ENCODE measurements at places on chromosomes 16 and 17.

DNA sequence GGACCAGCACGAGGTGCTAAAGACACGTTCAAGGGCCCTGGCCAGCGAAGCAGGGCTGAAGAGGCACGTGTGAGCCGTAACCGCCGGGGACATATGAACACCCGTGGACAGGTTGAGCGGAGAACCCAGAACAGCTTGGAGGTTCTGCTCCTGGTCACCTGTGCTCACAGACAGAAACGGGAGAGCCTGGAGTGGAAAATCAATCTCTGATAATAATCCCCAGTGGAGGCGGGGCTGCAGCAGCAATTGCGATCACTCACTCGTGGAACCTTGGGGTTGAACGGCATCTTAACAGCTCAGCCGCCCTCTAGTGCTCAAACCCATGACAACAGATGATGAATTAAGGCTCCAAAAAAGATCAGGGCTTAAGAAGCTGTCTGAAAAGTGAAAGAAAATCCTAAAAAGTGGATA is 25.6 kb downstream of the WIPI1 start:
- DNase-seq = peak; percentile 65

GRCh38 chr16:84891149-84891795 is 71.5 kb downstream of the CRISPLD2 start:
- DNase-seq = no peak

DNA sequence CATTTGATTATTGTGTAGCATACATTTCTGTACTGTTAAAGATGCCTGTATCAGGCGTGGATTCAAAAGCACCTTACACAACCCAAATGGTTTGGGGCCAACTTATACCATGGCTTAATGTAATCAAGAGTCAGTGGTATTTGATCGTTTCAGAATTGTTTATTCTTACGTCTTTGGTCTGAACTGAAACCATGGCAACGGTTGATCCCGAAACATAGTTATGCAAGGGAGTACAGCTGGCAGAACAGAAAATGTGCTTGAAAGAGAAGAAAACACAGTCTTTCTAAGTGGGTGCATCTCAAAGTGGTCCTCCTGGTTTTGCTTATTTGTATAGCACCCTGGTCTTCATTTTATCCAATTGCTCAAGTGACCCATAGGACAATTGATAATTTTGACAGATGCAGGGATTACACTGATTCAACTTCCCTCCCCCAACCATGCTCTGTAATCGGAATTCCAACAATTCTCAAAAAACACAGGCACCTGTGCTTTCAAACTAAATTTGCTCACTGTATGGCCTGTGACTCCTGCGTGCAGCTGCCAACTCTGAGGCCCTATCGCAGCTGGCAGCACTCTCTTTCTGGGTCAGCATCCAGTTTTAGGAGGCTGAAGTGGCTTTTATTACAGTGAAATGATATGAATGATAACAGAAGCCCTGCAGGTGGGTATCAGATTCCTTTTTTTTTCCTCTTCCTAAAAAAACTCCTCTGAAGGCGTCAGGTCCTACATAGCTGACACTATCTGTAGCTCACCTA is 77.0 kb upstream of the AXIN2 start:
- DNase-seq = no peak

- DNase-seq = no peak
Measured at GRCh38 chr16:57310801-57311200, 26.3 kb upstream of the PLLP start.

DNA sequence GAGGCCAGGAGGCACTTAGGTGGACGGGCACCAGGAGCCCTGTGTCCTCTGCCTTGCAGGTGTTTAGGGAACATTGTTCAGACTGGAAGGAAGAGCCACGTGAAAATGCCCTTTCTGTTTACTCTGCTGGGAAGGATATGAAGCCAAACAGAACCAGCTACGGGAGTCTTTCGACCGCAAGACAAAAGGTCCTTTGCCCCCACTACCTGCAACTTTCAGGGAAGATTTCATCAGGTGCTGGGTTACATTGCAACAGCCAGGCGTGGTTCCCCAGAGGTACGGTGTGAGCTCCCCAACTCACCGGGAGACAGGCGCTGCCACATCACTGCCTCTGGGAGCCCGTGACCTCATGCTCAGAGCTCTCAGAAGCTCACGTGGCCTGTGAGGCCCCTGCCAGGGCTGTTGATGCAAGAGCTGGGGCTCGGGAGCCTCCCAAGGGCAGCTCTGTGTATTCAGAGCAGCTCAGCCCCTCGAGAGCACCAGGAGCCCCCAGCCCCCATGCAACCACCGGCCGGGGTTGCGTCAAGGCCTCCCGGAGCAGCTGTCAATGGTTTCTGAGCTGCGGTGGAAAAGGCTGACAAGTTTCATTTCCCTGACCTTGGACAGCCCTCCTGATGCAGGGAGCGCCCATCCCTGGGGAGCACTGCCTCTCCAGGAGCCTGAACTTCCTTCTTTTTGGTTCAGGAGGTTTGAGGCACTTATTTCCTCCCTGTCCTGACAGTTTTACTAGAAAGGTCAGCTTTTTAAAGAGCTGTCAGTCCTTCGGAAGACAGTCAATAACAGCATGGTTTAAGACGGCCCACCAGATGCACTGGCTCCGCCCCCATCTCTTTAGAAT is 42.1 kb downstream of the TBC1D16 start:
- DNase-seq = no peak

GRCh38 chr16:77171745-77172635 is 19.0 kb upstream of the MON1B start:
- no peak for DNase-seq

DNA sequence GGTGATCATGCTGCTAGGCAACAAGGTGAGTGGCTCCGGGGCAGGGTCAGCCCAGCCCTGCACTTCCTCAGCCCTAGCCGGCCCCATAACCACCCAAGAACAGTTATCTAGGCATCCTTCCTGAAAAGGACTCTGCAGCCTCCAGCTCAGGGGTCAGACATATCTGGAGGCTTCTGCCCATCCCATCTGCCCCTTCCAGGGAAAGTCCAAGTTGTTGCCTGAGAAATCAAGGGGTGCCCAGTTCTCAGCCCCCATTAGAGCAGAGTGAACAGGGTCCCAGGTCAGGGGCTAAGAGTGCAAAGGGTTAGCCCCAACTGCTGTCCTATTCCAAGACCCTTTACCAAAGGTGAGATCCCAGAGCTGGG is 4.1 kb upstream of the NHERF1 start:
- no peak for DNase-seq

- DNase-seq = no peak
Measured at GRCh38 chr16:21300309-21301167, 22.4 kb upstream of the CRYM start.

GRCh38 chr17:9401434-9401833 is 174.2 kb downstream of the STX8 start:
- DNase-seq = no peak

- no peak for DNase-seq
Measured at GRCh38 chr16:1293921-1294656, 15.3 kb upstream of the UBE2I start.

GRCh38 chr16:47426806-47427205 is 34.1 kb downstream of the ITFG1 start:
- no peak for DNase-seq

- no peak for DNase-seq
Measured at GRCh38 chr16:56197192-56197992, 6.1 kb downstream of the GNAO1 start.

- DNase-seq = no peak
Measured at GRCh38 chr17:13152501-13152900, 134.7 kb upstream of the ELAC2 start.

DNA sequence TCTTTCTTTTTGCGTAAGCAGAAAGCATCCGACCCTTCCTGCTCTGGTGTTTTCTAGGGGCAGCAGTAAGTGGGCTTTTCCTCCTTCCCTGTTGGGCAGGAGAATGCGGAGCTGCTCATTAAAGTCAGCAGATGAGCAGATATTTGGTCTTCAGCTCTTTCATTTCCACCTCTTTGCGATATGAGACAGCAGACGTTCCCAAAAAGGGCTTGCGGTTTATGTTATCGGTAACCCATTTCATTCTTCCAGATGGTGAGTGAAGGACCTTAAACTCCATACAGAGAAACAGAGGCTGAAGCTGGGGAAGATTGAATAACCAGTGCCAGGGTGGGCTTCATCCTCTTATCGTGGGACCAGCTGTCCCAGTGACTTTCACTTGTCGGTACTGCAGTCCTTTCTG is 40.7 kb downstream of the KSR1 start:
- no peak for DNase-seq

DNA sequence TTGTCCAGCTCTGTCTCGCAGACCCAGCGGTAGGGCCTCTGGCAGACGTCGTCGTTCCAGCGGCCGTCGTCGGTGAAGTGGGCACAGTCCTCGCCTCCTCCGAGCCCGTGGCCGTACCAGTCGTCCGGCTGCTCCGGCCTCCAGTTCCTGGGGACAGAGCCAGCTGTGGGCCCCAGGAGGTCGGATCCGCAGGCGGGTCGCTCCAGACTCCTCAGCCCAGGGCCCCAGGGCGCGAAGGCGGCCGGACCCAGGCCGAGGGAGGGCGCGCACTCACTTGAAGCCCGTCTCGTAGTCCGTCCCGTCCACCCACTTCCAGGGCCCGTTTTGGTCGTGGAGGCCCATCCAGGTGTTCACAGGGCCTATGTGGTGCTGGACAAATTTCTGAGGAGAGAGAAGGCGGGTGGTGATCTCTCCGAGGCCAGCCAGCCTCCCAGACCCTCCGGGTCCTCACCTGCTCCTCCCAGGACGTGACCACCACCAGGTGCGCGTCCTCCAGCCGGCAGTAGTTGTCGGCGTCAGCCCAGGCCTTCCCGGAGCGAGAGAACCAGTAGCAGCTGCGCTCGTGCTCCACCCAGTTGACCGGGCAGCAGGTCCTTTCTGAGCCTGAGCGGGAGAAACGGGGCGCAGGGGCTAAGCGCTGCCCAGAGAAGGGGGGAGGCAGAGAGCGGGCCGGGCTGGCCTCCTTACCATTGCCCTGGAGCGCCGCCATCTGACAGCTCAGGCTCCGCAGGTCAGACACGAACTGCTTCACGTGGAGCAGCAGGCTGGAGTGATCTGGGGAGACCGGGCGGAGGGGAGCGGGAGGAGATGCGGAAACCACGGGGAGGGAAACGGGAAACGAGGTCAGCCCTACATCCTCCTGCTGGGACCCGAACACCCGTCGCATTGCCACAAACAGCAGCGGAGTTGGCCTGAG is 5.2 kb downstream of the ASGR1 start:
- peak; percentile 64 for DNase-seq

GRCh38 chr16:87860553-87861299 is 8.6 kb downstream of the SLC7A5 start:
- DNase-seq = no peak

DNA sequence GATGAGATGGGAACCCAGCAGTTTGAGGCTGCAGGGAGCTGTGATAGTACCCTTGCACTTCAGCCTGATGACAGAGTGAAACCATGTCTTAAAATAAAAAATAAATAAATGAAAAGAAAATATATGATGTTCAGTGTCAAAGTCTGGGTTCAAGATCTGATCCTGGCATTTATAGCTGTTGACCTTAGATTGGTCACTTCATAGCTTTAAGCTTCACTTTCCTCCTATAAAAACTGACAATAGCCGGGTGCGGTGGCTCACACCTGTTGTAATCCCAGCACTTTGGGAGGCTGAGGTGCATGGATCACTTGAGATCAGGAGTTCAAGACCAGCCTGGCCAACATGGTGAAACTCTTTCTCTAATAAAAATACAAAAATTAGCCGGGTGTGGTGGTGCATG is 5.2 kb upstream of the ZNF821 start:
- DNase-seq = no peak

DNA sequence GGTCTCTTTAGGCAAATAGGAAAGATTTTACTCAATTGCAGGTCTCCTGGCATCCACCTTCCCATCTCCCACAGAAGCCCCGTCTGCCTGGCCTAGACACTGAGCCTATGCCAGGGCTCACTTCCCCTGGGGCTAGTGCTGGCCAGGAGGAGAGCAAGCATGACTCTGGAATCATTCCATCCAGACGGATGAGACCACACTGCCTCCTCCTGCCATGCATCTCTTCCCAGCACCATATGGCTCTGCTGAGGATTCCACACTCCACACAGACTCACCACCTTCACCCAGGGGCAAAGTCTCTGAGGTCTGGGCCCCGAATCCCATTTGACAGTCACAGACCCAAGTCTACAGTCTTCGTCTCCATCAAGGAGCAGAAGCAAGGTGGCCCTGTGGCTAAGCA is 346.5 kb downstream of the C16orf95 start:
- no peak for DNase-seq

DNA sequence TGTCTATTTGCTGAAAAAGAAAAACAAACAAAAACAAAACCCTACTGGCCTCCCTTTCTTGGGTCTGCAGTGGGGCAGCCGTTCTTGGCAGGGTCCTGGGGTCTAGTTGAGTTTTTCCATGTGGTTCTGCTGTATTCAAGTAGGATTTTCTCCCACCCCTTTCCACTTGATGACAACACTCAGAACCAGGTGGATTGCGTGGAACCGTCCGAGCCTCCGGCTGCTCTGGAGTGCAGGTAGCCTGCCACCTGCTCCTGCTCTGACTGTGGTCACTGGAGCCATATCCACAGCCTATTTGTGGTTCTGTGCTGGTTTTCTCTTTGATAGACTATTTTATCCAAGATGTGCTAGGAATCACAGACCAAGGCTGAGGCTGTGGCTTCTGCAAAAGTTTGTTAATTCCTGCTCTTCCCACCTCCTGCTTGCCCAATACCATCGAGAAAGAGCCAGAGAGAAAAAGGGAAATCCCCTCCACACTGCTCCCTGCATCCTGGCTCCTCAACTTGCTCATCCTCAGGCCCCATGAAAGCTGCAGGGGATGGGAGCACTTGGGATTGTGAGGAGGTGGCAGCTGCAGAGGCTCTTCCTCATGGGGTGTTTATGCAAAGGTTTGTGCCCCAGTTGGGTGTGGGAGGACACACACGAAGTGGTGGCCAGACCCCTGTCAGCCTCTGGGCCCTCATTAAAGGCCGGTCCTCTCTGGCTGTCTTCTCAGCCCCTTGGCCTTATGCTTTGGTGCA is 377.8 kb upstream of the TNRC6C start:
- DNase-seq = no peak

DNA sequence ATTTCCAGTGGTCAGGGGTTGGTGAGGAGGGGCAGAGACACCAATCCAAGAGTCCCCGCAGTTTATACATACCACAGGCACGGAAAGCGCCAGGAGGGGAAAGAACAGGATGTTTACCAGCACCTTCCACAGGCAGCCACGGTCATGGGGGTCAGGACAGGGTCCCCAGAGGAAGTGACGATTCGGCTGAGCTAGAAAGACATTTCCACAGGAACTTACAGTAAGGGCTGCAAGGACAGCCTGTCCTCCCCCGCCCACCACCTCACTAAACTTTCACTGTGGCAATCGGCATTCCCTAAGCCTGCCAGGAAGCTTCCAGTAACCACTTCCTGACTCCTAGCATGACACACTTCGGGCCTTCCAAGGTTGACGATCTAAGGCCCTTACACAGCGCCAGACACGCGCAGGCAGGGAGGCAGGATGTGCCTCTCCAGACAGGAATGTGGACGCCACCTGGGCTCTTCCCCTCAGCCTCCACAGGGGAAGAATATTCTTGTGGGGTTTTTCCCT is 1.2 kb upstream of the MT2A start:
- DNase-seq = peak; percentile 32

GRCh38 chr16:48511071-48511540 is 98.9 kb downstream of the N4BP1 start:
- no peak for DNase-seq
